T-helper 17 cell (primary cell): ENCODE measurements at places on chromosomes 11 and 22. TPM values are rescaled to one million over a fixed set of nuclear protein-coding genes. Genes with fewer than 3 reads are reported as not detected.

Gene FIBIN
- total RNA-seq, result not detected

DNA sequence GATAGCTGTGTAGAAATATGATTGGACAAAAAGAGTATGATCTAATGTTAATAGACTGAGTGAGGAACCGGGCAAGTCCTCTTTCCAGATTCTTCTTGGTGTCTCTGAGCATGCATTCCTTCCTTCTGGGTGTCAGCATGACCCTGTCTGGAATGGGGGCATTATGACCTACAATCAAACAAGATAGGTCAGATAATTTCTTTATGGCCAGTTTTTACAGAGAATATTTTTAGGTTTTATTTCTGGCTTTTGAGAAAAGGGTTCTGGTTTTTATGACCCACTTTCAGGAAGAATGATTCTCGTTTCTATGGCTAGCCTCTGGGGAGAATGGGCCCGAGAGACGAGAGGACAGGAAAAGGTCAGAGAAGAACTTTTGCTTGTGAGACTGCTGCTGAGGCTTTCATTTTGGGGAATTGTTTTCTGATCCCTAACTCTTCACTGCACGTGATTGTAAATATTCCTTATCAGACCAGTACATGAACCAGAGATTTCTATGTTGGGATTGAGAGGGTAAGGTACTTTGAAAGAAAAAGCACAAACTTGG lies 383.8 kb downstream of the AASDHPPT start:
- H3K4me1 ChIP-seq, result no peaks in the 10 kb centered on the region
- no peak for DNase-seq
- H3K27ac ChIP-seq, result no peak overlapping the region
- no peaks in the 10 kb centered on the region for H3K36me3 ChIP-seq
- H3K4me3 ChIP-seq, result no peak overlapping the region

Gene BIRC3
- total RNA-seq, result 139 TPM

- DNase-seq, result no peak
- H3K36me3 ChIP-seq, result no peaks in the 10 kb centered on the region
Observed at GRCh38 chr11:122108192-122108799, 7.7 kb downstream of the BLID start.

- peaks cover 6% of the 10 kb centered on the region for H3K36me3 ChIP-seq
- H3K4me3 ChIP-seq, result no peak overlapping the region
- H3K4me1 ChIP-seq, result peaks cover 6% of the 10 kb centered on the region
- DNase-seq, result no peak
- H3K27ac ChIP-seq, result no peak overlapping the region
Observed at GRCh38 chr11:46252373-46252914, 25.0 kb upstream of the CREB3L1 start.

DNA sequence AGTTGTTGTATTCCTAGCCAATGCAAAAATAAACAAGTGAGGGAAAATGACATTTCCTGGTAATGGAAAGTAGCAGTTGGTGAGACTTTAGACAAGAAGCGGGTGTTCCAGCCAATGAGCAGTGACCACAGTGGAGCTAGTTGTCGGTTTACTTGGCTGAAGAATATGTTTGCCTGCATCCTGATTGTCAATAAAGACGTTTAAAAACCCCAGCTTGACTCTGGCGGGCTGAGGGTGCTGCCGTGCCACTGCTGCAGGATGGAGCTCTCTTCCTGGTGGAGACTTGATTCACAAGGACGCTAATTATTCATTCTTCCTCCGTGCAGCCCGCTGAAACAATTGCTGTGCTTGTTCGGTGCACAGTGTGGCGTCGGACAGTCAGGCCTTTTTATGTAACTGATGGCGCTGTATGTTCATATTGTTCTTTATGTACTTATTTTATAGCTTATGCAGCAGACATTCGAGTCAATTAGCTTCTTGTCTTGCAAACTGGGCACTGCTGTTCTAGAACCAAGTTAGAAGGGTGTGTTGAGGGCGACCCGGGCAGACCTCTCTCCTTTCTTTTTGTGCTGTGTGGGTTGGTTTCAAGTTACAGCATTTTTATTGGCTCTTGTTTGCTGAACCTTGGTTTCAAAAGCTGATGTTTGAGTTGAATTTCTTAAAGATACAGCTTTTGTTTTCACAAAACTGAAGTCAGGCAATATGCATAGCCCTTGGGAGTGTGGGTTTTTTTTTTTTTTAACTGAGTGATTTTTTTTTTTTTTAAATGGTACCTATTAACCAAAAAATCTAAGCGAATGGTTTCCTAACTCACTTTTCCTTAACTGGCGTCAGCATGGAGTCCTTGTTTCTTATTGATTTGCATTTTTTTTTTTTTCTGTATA lies 153.9 kb downstream of the TEAD1 start:
- no peak overlapping the region for H3K27ac ChIP-seq
- H3K27me3 ChIP-seq, result peaks cover 82% of the 10 kb centered on the region
- no peak for DNase-seq
- peaks cover 9% of the 10 kb centered on the region for H3K4me1 ChIP-seq
- H3K36me3 ChIP-seq, result peaks cover 6% of the 10 kb centered on the region
